ENCODE measurements at places on chromosomes 16 and 17. TPM values are rescaled to one million over a fixed set of nuclear protein-coding genes. Genes with fewer than 3 reads are reported as not detected.

- H3K27ac ChIP-seq, result no peak overlapping the region
- H3K4me3 ChIP-seq, result no peak overlapping the region
- no peaks in the 10 kb centered on the region for H3K36me3 ChIP-seq
- no peaks in the 10 kb centered on the region for H3K4me1 ChIP-seq
- DNase-seq, result no peak
These were observed 211.9 kb downstream of the GSG1L start for GRCh38 chr16:27851586-27851985.

DNA sequence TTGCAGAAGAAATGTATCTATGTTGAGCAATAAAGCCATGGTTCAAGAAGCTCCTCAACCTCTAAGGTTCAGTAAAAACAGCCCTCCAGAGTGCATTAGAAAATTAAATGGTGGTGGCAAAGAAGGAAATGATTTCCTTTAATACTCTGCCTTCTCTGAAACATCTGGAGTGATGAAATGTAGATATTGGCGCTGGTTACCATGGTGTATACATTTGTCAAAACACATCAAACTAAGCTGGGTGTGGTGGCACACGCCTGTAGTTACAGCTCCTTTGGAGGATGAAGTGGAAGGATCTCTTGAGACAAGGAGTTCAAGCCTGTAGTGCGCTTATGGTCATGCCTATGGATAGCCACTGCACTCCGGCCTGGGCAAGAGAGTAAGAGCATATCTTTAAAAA lies 6.0 kb downstream of the CAPNS2 start:
- DNase-seq, result no peak
- H3K27ac ChIP-seq, result no peak overlapping the region
- H3K36me3 ChIP-seq, result no peaks in the 10 kb centered on the region
- no peaks in the 10 kb centered on the region for H3K27me3 ChIP-seq
- no peaks in the 10 kb centered on the region for H3K4me1 ChIP-seq
- H3K4me3 ChIP-seq, result no peak overlapping the region

- peaks cover 28% of the 10 kb centered on the region for H3K4me1 ChIP-seq
- no peaks in the 10 kb centered on the region for H3K36me3 ChIP-seq
- no peak overlapping the region for H3K4me3 ChIP-seq
- no peak overlapping the region for H3K27ac ChIP-seq
- DNase-seq, result no peak
- no peaks in the 10 kb centered on the region for H3K27me3 ChIP-seq
These were observed 226.3 kb downstream of the MSI2 start for GRCh38 chr17:57482657-57483056.

- peak overlapping the region; percentile 48 for H3K4me3 ChIP-seq
- H3K4me1 ChIP-seq, result peaks cover 21% of the 10 kb centered on the region
- H3K36me3 ChIP-seq, result no peaks in the 10 kb centered on the region
- peak overlapping the region; percentile 52 for H3K27ac ChIP-seq
- no peaks in the 10 kb centered on the region for H3K27me3 ChIP-seq
- DNase-seq, result peak; percentile 51
These were observed 21.8 kb upstream of the FOXK2 start for GRCh38 chr17:82497483-82498405.

DNA sequence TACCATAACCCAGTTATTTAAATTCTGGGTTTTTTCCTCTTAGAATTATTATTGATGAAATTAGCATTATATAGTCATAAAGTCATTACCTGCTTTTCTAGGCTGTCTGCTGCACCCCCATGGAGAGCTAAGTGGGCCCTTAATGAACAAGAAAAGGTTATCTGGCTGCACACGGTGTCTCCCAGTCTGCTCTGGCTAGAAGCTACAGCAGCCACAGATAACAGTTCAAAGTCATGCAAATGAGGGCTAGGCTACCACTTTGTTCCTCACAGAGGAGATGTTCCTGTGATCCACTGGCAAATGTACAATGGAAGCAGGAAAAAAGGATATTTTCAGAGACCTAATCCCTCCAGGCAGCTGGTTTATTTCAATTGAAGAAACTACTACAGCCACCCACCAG lies 112.1 kb downstream of the SNX11 start:
- H3K27me3 ChIP-seq, result no peaks in the 10 kb centered on the region
- H3K36me3 ChIP-seq, result peaks cover 5% of the 10 kb centered on the region
- H3K27ac ChIP-seq, result no peak overlapping the region
- peaks cover 4% of the 10 kb centered on the region for H3K4me1 ChIP-seq
- no peak overlapping the region for H3K4me3 ChIP-seq
- DNase-seq, result no peak

- H3K27ac ChIP-seq, result no peak overlapping the region
- no peaks in the 10 kb centered on the region for H3K36me3 ChIP-seq
- H3K4me1 ChIP-seq, result no peaks in the 10 kb centered on the region
- no peaks in the 10 kb centered on the region for H3K27me3 ChIP-seq
These were observed 22.2 kb downstream of the CARD14 start for GRCh38 chr17:80191865-80192661.

- no peak for DNase-seq
- H3K27me3 ChIP-seq, result no peaks in the 10 kb centered on the region
- H3K4me3 ChIP-seq, result no peak overlapping the region
- no peaks in the 10 kb centered on the region for H3K36me3 ChIP-seq
- H3K27ac ChIP-seq, result no peak overlapping the region
These were observed 2.0 kb downstream of the PYCR1 start for GRCh38 chr17:81934850-81935708.

- no peaks in the 10 kb centered on the region for H3K27me3 ChIP-seq
- DNase-seq, result no peak
- H3K36me3 ChIP-seq, result no peaks in the 10 kb centered on the region
- no peak overlapping the region for H3K4me3 ChIP-seq
These were observed 93.2 kb downstream of the C17orf67 start for GRCh38 chr17:56740481-56740880.

DNA sequence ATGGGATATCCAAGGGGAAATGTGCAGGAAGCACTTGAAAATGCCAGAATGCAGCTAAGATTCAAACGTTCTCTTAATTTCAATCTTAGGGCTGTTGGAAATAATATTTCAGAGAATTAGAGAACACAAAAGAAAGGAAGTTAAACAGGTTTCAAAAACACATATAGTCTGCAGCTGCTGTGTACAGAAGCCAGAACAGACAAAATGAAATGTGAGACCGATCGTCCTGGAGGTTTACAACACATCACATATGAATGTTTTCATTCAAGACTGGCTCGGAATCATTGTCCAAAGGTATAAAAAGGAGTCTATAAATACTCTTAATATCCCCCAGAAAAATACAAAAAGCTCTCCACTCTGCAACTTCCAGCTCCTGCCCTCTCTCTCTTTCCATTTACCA lies 14.3 kb downstream of the CYTH1 start:
- peak overlapping the region; percentile 49 for H3K27ac ChIP-seq
- no peaks in the 10 kb centered on the region for H3K36me3 ChIP-seq
- H3K27me3 ChIP-seq, result no peaks in the 10 kb centered on the region
- H3K4me1 ChIP-seq, result peaks cover 99% of the 10 kb centered on the region
- DNase-seq, result no peak

GRCh38 chr17:11638700-11639265 lies 40.5 kb downstream of the DNAH9 start:
- no peaks in the 10 kb centered on the region for H3K4me1 ChIP-seq
- no peaks in the 10 kb centered on the region for H3K27me3 ChIP-seq
- no peak overlapping the region for H3K27ac ChIP-seq
- no peak for DNase-seq
- no peak overlapping the region for H3K4me3 ChIP-seq
- H3K36me3 ChIP-seq, result no peaks in the 10 kb centered on the region

- no peak for DNase-seq
- H3K27me3 ChIP-seq, result no peaks in the 10 kb centered on the region
- H3K36me3 ChIP-seq, result no peaks in the 10 kb centered on the region
- H3K4me1 ChIP-seq, result peaks cover 24% of the 10 kb centered on the region
- no peak overlapping the region for H3K27ac ChIP-seq
- no peak overlapping the region for H3K4me3 ChIP-seq
These were observed 927 bp upstream of the ENGASE start for GRCh38 chr17:79073706-79074088.

Gene AGRP
- not detected for total RNA-seq

Gene FBXO39
- total RNA-seq, result 0.20 TPM

Gene SYT17
- not detected for total RNA-seq

Gene SPNS3
- total RNA-seq, result 2.0 TPM

Gene NXPH3
- not detected for total RNA-seq

Gene KRT13
- not detected for total RNA-seq
